ENCODE measurements at places on chromosomes 7 and 10.
A peak's percentile ranks its signal among the peaks of the same experiment; 100 is the strongest.

GRCh38 chr7:158114056-158114850, 473.4 kb downstream of the PTPRN2 start:
- no peak for DNase-seq

- no peak for DNase-seq
Observed at GRCh38 chr10:47260505-47261111, 39.4 kb upstream of the GDF10 start.

DNA sequence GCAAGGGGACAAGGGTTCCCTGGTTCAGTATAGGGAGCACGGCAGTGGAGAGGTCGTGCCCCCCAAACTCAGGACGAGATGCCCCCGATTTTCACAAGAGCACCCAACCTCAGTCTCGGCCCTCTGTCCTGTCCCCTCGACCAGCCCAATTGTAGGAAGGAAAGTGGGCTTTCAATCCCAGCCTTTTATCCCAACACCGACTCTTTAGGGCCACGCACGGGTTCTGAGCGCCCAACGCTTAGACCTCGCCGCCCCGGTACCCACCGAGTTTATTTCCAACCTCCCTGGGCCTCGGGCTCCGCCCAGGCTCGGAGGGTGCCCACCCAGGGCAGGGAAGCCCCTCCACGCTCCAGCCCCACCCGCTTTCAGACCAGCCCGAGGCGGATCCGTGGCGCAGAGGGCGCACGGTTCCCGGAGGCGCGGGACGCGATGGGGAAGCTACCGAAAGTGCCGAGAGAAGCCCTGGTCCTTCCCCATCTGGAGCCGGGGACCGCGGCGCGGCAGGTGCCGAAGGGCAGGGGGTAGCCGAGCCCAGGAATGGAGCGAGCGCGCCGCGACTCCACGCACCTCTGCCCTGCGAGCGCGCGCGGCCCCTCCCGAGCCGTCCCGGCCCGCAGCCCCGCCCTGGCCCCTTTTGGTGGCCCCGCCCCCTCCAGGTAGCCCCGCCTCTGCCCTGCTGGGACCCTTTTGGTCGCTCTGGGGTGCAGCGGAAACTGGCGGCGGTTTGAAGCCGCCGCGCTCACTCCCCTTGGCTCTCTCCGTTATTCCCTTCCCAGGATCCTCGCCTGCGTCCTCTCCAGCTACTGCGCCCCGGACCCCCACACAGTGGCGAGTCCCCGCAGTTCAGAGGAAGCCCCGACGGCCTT, 20.4 kb downstream of the GRID2IP start:
- peak; percentile 64 for DNase-seq

- peak; percentile 58 for DNase-seq
Observed at GRCh38 chr10:13440185-13441061, 88.4 kb downstream of the BEND7 start.

DNA sequence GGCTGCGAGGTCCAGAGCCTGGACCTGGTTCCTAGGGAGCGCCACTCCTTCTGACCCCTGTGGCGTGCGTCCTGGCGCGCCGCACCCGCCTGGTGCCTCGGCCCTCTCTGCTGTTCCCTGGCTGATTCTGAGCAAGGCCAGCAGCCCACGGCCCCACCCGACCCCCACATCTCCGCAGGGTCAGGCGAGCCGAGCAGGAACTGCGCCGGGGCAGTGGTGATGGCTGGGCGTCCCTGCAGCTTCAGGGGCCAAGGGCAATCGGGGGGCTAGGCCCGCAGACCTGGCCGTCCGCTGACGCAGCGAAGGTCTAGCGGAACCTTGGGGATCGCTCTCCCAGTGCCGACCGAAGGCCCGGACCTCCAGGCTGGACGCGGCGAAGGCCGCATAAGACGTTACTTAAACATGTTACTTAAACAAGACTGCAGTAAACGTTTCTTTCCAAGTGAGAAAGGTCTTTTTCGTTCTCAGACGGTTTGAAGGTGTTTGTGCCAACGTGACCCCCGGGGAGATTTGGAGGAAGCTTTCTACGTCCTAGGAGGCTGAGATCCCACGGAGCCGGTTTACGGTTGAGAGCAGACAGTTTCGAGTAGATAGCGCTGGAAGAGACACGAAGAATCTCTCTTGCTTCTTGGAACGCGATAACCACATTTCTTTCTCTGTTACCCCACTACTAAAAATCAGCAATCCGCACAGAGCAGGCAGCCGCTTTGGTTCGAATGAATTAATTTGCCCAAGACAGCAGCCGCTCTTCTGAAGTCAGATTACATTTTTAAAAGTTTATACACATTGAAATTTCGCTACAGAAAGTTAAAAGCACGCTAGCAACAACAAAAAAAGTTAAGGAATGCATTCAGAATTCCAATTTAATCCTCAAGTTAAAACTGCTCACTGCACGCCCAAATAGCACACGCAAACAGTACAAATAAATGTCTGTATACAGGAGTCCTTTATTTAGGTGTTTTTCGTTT, 4.9 kb upstream of the NKX2-3 start:
- no peak for DNase-seq

DNA sequence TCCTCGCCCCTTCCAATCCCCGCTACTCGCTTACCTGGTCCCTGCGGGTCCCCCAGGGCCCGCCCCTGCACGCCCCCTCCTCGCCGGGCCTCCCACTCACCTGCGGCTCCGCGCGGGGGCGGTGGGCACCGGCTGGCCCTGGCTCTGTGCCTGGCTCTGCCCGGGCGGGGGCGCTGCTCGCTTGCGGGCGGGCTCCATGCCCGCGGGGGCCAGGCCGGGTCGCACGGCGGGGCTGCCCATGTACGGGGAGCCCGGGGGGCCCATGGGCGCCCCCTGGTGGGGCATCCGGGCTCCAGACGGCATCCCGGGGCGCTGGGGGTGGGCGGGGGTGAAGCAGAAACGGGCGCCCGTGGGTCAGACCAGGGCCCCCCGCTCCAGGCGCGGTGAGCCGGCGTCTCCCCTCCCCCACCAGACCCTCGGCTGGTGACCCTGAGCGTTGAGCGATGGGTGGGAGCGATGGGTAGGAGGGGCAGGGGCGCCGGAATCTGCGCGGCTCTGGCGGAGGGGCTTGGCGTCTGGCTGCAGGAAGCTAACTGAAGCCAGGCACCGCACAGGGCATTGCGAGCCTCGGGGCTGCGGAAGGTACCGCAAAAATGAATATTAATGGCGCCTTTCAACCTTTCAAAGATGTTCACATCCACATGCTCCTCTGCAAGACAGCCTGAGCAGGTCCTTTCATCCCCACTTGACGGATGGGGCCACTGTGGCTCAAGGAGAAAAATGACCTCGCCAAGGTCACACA, 3.0 kb downstream of the SMARCD3 start:
- peak; percentile 71 for DNase-seq

- DNase-seq, result no peak
Observed at GRCh38 chr7:55187701-55188491, 169.1 kb downstream of the EGFR start.

- no peak for DNase-seq
Observed at GRCh38 chr10:121645696-121646095, 47.5 kb upstream of the FGFR2 start.

- no peak for DNase-seq
Observed at GRCh38 chr7:155578016-155578415, 31.7 kb upstream of the CNPY1 start.

DNA sequence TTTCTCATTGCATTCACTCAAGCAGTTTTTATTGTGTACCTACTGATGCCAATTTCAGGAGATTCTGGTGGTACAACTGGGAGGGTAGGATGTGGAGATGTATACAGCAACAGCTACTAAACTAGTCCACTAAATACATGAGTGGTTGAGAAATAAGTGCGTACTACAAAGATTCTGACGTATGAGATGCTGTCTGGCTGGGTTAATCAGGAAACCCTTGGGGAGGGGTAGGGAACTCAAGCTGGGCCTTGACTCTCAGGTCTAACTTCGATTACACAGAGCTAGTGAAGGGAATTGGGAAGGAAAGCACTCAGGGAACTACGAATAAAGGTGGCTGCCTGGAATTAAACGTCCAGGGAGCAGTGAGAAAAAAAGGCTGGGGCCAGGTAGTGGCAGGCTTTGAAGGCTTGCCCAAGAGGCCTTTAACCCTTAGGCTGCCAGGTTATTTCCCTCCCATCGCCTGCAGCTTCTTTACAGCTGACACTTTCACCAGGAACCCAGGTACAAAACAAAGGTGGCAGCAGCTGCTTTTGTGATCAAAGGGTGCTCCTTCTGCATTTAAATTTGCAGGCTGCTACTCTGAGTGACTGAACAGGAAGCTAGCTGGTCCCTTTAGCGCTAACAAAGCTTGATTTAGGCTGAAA, 3.2 kb downstream of the MMS19 start:
- peak; percentile 25 for DNase-seq

DNA sequence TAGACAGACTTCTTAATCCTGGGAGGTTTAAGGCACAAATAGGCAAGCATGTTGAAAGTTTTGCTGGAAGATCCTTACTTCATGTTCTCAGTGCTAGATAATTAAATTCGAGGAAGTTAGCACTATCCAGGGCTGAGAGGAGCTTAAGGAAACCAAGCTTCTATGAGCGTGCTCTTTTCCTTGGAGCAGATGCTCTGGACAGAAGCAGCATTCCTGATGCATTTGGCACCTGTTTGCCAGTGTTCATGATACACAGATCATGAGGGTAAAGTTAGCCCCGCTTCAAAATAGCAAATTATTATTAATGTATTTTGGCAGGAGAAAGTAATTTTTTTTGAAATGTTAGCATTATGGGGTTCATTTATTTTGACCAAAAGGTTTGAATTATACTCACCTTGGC, 9.4 kb downstream of the HDAC9 start:
- no peak for DNase-seq

GRCh38 chr7:87032604-87033339, 26.7 kb downstream of the ELAPOR2 start:
- DNase-seq, result no peak

DNA sequence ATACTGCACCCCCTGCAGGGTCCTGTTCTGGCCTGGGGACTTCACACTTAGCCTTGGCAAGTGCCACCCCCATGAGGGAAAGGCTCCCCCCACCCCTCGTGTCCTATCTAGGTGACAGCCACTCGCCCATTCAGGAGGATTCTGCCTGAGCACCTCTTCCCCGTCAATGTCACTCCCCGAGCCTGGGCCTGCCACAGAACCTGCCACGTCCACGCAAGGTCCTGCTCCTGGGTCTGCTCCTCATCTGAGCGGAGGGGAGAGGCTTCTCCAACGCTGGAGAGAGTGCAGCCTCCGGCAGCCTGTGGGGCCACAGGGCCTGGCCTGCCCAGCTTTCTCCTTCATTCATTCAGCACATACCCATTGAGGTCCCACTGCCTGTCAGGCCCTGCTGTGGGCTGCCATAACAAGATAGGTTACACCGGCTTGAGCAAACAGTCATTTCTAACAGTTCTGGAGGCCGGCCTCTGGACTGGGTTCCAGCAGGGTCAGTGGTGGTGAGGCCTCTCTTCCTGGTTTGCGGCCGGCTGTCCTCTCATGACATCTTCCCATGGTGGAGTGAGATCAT, 92.0 kb upstream of the RET start:
- DNase-seq, result no peak

- DNase-seq, result no peak
Observed at GRCh38 chr7:93279541-93279940, 47.4 kb downstream of the VPS50 start.

- DNase-seq, result no peak
Observed at GRCh38 chr10:78924319-78925003, 144.3 kb upstream of the ZMIZ1 start.

DNA sequence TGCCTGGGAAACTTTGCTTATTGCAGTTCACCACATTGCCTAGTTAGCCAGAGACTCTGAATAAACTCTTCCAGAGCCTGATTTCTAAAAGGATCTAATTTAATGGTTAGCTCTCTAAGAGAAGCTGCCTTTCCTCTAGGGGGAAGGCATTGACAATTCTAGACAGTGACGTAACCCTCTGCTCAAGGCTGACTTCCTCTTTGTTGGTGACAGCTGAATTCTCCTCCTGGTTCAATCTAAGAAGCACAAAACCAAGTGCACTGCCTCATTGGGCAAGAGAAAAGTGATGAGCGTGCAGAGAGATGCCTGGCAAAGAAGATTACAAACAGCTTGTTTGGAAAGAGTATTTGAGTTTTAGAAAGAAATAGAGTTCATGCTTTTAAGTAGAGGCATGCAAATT, 102.7 kb downstream of the MACC1 start:
- DNase-seq, result peak; percentile 16

GRCh38 chr7:101804967-101805366, 12.5 kb upstream of the CUX1 start:
- peak; percentile 19 for DNase-seq
